ENCODE measurements at places on chromosomes 5 and 9.

DNA sequence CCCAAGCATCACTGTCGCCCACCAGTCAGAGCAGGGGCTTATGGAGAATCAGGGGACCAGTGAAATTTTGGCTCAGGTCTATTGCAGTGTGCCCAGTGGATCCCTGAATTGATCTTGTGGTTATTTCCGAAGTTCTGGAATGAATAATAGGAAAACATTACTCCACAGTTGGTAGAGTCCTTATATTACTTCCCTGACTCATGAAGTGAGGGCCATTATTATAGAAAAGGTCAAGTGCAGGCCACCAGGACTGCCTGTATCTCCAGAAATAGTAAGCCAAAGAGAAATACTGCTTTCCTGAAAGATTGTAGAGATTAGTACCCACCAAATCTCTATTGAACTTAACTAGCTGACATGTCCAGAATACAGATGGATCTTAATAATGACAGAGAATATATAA is 335.0 kb downstream of the NPR3 start:
- DNase-seq: no peak

DNA sequence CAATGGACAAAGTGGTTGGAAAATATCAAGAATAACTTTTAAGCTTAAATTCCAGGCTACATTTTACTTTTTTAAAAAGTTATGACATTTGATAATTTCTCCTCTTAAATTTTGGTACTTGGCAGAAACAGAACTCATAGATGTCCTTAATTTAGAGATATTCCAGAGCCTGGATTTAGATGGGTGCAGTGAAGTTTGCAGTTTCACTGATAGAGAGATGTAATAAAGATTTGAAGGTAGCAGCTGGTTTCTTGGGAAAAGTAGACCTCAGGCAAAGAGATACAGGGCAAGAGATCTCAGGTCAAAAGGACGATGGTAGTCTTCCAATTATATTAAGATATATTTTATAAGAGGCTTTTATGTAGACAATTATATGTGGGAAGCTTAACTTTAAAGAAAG is 134.6 kb downstream of the ISL1 start:
- DNase-seq: no peak

- no peak for DNase-seq
Measured at GRCh38 chr5:74095871-74096270, 469.9 kb downstream of the ARHGEF28 start.

GRCh38 chr9:8857068-8857925 is 1057.7 kb upstream of the DMAC1 start:
- no peak for DNase-seq

DNA sequence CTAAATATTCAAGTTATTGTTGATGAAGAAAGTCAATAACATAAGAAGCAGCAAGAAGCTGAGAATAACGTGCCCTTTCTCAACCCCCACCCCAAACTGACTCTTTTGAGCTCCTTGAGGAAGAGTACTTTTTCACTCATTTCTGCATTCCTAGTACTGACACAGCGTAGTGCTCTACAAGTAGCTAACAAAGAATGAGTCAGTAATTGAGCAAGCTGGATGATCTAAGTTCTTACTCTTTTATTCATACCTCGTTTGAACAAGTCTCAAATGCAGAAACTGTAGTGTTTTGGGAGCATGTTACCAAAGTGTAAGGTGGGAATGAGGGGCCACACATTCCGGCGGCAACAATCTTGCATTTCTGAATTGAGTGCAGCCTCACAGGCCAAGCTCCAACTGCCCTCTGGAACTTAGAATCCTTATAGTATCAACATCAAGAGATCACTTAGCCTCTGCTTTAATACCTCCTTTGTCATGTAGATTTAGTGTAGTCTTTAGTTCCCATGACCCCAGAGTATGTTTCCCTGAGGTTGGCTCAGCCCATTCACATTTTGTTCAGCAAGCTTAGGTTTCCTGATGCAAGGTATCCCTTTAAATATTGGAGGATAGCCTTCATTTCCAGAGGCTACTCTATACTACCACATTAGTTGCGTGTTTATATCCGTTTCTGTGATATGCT is 152.0 kb downstream of the PRR16 start:
- no peak for DNase-seq

GRCh38 chr9:131714161-131714646 is 25.7 kb downstream of the RAPGEF1 start:
- DNase-seq: no peak

DNA sequence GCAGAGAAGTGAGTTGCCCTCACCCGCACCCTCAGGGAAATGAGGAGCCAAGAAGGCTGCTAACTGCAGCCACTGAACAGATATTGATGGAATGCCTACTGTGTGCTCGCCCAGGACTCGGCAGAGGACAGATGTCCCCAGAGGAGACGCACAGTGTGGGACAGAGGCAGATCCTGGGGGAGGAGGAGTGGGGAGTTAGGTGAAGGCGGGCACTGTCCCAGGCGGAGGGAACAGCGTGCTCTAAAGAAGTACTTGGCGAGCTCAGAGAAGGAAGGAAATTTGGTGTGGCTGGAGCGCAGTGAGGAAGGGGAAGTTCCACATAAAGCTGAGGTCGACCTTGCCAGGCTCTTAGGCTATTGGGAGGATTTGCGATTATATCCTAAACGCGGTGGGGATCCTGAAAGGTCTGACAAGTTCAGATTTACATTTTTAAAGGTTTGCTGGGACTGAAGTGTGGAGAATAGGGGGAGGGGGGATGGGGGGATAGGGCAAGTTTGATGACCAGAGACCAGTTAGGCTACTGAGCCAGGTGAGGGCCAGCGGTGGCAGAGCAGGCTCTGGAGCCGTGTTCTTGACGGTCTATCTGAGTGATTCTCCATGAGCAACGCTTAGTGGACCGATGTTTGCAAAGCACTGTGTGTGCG is 23.6 kb upstream of the CERCAM start:
- DNase-seq: no peak

GRCh38 chr5:125006011-125006685 is 259.7 kb upstream of the ZNF608 start:
- DNase-seq: no peak

GRCh38 chr9:13111778-13112177 is 167.7 kb downstream of the MPDZ start:
- no peak for DNase-seq

GRCh38 chr9:84189904-84190303 is 150.7 kb downstream of the SLC28A3 start:
- DNase-seq: no peak

DNA sequence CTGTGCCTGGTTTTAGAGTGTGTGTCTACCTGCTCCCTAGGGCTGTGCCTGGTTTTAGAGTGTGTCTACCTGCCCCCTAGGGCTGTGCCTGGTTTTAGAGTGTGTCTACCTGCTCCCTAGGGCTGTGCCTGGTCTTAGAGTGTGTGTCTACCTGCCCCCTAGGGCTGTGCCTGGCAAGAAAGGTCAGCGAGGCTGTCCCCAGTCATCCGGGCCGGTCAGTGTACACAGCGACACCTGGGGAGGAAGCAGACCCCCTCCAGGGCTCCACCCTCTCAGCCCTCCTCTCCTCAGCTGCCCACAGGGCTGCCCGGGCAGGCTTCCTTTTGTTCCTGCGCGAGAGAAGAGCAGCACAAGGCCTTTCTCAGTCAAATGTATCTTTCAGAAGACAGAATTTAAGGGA is 4.1 kb downstream of the NRARP start:
- DNase-seq: no peak

DNA sequence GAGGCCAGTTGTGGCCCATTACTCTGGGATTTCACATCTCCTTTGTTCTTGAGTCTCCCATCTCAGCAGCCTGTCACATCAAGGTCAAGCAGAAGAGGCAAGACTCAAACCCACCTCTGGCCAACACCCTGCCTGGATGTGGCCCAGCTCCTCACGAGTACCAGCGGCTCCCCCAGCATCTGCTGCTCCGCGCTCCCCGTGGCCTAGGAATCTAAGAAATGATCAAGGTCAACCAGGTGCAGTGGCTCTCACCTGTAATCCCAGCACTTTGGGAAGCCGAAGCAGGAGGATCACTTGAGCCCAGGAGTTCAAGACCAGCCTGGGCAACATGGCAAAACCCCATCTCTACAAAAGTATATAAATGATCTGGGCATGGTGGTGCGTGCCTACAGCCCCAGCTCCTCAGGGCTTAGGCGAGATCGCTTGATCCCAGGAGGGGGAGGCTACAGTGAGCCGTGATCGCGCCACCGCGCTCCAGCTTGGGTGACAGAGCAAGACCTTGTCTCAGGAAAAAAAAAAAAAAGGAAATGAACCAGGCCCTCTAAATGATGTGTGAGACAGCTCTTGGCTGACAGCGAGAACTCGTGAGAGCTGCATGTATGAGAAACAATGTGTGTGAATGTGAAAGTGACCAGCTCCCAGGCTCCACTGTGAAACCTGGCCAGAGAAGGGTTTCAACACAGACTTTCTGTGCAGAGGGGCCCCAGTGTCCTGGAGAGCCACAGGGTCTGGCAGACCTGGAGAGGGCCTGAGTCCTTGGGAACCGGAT is 61.6 kb upstream of the ANGPTL2 start:
- DNase-seq: no peak

- DNase-seq: no peak
Measured at GRCh38 chr5:6178846-6179532, 199.4 kb downstream of the MED10 start.

DNA sequence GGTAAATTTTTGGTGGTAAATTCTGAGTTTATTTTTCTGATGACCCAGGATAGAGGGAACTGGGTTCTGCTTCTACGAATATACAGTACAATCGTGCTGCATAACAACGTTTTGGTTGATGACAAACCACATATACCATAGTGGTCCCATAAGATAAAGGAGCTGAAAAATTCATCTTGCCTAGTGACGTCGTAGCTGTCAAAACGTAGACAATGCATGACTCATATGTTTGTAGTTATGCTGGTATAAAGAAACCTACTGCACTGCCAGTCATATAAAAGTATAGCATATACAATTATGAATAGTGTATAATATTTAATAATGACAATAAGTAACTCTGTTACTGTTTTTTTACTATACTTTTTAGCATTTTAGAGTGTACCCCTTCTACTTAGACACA is 244.0 kb downstream of the GAS1 start:
- DNase-seq: no peak

DNA sequence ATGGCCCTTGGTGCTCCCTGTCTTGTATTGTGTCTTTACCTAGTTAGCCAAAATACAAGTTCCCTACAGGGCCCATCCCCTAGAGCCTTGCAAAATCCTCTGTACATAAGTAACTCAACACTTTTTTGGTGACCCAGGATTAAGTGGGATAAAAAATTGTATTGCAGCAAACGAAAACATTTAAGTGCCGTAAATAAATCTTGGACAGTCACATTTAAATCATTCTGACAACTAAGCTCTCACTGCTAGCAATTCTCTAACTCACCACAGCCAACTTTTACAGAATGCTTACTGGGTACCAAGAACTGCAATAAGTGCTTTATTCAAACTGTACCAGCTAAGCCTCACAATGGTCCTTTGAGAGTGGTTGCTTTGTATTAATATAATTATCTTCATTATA is 56.6 kb downstream of the GNAQ start:
- no peak for DNase-seq

GRCh38 chr9:135456436-135457104 is 23.0 kb upstream of the PPP1R26 start:
- no peak for DNase-seq

DNA sequence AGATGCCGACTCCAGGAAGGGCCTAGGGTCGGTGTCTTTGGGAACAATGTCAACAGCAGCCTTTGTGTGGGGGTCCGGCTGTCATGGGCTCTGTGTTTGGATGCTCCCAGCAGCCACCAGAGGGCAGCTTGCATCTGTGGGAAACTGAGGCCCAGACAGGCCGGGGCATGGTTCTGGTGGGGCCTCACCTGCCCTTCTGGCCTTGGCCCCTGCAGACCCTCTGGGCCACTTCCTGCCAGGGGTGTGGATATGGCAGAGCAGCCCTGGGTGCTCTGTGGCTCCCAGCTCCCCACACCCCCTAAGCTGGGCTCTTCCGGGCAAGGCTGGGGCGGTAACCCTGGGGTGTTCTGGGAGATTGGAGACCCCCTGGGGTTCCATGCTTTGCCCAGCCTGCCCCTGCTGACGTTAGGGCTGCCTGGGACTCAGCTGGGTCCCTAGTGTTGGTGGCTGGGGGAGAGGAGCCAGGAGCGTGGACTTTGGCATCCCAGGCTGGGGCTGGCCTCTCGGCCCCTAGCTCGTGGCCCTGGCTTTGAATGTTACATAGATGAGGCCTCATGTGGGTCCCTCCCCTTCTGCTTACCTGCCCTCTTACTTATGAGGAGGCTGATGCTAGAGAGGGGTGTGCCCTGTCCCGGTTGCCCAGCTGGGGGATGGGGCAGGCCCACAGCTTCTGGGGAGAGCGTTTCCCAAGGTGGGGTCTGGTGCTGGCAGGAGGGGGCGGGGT is 38.3 kb downstream of the RXRA start:
- DNase-seq: no peak

DNA sequence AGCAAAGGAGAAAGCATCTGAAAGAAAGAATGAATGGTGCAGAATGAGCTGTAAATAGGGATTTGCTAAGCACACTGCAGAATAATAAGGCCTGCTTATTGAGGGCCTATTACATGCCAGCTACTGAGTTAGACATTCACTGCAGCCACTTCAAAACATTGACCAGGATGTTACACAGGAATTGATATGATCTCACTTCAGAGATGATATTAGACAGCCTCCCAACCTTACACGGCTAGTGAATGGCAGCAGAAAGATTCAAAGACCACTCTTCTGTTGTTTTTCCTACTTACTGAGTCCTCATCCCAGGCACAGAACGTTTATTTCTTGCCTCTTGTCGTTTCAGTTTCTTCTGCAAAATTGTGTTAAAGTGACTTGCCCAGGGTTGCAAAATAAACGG is 1209.9 kb upstream of the WWC1 start:
- DNase-seq: no peak

DNA sequence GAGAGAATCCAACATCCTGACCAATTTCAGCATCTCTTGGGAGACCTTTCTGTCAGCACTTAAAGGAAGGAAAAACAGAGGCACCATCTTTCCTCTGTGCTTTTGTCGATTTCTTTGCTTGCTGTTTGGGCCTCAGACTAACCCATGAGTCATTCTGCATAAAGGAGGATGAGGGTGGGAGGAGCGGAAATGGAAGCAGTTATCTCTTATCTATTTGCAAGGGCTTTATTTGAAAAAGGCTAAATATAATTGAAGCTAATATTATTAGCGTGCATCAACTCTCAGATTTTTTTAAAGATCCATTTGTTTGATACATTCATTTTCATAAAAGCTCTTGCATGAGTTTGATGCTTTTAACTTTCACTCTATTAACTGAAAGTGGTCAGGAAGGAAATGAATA is 72.9 kb downstream of the ZNF622 start:
- no peak for DNase-seq

DNA sequence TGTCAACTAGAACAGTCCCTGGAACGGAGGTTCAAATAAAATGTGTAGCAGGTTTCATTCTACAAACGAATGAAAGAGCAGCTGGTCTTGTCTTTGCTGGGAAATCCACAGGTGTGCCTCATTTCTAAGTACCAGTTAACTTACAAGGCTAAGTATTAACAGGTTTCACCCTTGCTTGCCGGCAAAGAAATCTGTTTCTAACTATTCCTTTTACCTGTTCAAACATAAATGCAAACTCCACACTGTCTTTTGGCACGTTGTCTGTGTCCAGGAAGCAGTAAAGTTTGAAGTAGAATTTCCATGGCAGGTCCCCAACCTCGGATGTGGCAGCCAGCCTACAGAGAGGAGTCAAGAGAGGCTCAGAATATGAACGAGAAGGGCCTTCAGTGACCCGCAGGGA is 54.4 kb upstream of the RETREG1 start:
- DNase-seq: no peak
